Hepatic stellate cell (primary cell): ENCODE measurements at places on chromosomes 3 and 15.

DNA sequence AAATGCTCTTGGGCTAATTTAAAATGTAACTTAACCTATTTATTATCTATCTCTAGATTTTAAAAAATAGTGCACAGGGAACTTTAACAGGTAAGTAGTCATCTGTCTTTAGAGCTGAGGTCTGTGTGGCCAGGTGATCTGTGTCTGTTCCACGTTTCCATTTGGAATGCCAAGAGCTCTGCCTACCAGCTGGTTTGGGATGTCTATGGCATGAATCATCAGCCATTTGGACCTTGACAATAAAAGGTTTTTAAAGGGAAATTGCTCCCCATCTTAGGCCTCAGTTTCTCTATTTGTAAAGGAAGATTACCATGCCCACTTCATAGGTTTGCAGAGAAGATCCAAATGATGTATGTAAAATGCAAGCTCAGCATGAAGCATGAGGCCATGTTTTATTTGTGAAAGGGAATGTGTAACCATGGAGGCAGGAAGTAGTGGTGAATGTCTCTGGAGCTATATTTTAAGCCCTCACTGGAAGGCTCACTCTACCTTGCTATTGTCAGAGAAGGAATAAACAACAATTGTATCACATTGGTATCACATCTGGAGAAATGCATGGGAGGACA, 548.1 kb upstream of the LMCD1 start:
- no peak for DNase-seq

DNA sequence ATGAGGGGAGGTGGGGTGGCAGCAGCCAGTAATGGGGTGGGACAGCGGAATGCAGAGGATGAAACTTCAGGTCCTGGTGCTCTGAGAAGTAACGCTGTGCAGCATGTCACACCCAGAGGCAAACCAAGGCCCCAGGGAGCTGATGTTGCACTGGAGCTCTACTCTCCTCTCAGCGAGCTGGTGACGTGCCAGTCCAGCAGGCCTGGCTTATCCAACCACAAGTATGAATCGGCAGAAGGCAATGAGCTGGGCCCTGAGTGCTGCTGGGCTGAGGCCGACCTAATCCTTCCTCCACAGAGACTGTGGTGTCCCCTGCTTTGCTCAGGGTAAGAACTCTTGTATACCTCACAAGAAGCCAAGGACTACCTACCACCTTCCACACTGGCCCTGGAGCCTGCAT, 30.5 kb downstream of the CD86 start:
- DNase-seq: no peak

DNA sequence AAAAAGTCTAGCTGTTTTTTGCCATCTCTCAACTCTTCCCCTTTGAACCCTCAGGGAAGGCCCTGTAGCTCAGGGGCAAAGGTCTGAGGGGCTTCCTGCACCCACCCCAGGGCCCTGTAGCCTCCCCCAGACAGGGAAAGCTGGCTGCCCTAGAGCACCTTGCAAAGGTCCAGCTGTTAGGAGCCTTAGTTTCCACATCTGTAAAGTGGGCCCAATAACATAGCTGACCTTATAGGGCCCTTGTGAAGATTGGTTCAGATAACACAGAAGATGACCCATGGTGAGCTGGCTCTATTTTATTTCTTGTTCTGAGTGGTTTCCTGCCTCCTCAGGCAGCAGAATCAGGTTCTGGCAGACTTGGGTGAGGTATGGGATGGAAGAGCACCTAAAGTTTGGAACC, 55.2 kb upstream of the SMAD6 start:
- no peak for DNase-seq

DNA sequence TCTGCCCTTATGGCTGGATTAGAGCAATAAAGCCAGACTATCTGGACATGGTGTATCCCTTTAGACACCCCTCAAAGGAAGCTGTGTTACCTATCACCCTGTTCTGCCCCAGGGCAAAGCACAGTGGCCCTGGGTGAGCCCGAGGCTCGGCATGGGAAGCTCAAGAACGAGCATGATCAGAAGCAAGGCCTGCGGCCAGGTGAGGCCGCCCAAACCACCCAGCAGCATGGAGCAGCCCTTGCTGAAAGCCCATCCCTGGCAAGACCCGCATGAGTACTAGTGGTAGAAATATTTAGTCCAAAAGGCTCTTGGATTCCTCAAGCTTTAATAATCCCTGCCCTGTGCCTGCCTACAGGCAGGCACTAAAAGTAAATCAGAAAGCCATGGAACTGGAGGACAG, 261.1 kb downstream of the MEX3B start:
- DNase-seq: no peak

- no peak for DNase-seq
Measured at GRCh38 chr3:72445827-72446217, 402.4 kb downstream of the SHQ1 start.
